Skeletal muscle tissue (tissue), 5 donors: ENCODE measurements at places on chromosomes 7 and 10. TPM values are rescaled to one million over a fixed set of nuclear protein-coding genes. Genes with fewer than 3 reads are reported as not detected.

Gene SVIL
- 153 TPM for total RNA-seq

Gene PRKAR2B
- total RNA-seq = 11.5 TPM

Gene C7orf57
- not detected for total RNA-seq

Gene LIPA
- 50.1 TPM for total RNA-seq
